Activated CD4-positive, CD25-positive, alpha-beta regulatory T cell (primary cell): ENCODE measurements at places on chromosomes 6 and 20.

DNA sequence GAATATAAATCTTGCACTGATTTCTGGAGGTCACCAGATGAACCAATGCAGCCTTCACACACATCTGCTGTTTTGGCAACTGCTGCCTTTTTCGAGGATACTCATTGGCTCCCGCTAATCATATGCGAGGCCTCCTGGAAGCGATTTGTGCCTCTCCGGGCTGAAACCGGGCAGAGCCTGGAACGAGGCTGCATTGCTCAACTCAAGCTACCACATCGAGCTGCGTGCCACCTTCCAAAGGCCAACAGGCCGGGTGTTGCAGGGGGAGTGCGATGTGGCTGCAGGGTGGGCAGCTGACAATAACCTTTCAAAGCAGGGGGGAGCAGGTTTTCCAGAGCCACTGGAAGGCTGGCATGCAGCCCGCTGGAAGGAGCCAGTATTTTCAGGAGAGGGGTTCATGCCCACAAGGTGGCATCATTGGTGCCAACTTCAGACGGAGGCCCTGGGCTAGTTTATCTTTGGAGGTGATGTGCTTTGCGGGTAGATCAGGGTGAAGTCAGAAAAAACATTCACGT, 122.6 kb upstream of the IFNGR1 start:
- peak; percentile 15 for DNase-seq

DNA sequence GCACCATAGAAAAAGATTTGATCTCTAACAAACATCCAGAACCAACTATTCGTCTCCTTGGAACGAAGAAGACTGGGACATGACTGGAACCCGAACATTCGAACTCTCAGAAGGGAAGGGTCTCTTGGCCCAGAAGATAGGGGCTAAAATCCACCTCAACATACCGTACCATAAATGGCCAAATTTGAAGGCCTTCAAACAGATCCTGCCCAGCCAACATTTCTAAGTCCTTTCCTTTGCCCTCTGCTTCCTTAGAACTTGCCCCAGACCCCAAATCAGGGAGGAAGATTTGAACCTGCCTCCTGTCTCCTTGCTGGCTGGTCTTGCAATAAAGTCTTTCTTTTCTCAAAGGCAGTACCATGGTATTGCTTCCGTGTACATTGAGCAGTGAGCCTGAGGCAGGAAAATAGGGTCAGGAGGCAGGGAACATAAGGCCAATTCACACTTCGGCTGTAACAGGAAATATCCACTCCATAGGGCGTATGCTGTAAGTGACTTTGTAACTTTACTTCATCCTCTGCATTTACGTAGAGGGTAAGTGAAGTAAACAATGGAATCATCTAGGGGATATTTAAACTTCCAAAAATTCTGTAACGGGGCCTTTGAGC, 1.8 kb upstream of the PXDC1 start:
- no peak for DNase-seq

DNA sequence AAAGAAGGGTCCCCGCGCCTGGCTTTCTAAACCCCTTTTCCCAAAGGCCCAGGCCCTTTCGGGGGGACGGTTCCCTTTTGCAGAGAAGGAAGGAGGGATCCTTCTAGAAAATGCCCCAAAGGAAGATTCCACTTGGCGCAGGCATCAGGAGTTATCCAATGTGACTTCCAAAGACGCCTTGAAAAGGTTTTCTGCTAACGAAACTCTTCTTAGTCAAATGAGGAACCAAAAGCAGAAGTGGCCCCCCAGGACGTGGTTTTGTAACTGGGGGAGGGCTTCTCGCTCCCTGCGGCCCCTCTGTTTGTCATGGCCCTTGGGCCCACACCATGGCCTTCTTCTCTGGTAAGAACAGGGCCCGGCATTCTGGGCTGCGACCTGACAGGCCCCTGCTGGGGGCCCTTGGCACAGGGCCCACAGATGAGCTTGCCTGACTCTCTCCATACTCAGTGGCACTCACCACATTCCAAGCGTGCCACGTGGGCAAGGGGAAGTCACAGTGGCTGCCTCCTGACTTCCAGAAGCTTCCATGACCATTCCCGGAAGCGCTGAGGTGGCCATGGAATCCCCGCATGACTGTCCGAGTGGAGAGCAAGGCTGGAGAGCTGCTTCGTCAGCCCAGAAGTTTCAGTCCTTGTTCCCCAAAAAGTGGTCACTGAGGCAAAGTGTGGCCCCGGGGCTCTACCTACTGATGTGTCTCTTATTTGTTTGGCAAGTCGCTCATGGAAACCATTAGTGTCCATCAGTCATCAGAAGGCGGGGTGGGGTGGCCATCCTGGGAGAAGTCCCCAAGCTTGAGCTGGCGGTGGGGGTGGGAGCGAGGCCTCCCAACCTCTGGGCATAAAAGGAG, 834 bp upstream of the CTSZ start:
- no peak for DNase-seq

GRCh38 chr20:8231038-8231437, 99.0 kb downstream of the PLCB1 start:
- no peak for DNase-seq

DNA sequence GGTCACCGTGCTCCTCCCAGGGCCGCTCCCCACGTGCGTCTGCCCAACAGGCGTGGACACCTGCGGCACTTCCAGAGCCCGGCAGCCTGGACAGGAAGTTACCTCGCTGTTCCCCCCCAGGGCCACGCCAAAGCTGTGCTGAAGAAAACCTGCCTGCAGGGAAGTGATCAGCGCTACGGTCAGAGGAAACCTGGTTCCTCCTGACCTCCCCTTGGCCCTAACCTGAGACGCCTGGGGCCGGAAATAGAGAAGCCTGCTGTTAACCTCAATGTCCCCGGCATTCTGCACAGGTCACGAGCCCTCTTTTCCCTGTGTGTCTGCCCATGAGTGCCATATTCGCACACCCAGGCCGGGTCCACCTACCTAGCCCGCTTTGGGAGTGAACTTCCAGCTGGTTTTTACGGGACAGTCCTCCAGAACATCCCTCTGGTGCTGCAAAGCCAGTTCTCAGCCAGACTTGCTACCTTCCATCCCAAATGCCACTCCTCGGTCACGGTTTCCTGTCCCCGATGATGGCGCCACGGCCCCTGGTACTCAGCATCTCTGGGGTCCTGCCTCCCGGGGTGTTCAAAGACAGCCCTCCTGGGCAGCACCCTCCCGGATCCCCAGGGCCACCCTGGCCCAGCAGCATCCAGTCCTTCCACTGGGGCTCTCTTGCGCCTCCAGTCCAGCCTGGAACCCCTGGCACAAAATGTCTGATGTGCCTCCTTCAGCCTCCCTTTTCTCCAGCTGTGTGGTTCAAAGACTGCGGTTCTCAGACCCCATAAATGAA, 12.0 kb upstream of the IRF4 start:
- DNase-seq = no peak

DNA sequence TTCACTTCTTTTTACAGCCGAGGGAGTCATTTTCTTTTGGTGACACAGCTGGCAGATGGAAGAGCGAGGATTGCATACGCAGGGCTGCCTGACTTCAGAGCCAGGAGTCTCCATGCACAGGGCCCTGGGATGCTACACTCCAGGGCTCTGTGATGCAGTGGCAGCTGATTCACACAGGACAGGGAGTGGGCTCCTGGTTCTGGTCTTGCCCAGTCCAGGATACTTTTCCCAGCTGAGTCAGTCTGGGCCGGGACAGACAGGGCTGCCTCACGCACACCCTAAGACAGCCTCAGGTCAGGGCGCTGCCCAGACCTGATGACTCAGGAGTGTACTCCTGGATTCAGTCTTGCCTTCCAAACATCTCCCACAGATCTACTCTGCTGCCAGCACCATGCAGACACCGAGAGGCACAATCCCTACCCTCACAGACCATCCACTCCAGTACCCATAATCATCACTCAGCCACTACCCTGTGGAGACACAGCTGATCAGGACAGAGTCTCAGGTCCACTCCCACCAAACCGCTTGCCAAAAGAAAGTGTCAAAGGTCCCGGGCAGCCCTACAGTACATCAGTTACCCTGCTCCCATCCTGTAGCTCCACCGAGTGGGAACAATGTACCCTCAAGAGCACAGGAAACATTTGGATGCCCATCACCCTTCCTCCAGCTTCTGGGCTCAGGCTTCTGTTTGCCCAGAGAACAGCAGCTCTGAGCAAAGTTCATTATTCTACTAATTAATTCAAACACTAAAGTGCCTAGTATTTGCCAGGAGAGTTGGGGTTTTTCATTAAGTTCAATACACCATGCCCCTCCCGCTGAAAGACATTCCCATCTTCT, 11.5 kb downstream of the SDC4 start:
- DNase-seq = no peak

DNA sequence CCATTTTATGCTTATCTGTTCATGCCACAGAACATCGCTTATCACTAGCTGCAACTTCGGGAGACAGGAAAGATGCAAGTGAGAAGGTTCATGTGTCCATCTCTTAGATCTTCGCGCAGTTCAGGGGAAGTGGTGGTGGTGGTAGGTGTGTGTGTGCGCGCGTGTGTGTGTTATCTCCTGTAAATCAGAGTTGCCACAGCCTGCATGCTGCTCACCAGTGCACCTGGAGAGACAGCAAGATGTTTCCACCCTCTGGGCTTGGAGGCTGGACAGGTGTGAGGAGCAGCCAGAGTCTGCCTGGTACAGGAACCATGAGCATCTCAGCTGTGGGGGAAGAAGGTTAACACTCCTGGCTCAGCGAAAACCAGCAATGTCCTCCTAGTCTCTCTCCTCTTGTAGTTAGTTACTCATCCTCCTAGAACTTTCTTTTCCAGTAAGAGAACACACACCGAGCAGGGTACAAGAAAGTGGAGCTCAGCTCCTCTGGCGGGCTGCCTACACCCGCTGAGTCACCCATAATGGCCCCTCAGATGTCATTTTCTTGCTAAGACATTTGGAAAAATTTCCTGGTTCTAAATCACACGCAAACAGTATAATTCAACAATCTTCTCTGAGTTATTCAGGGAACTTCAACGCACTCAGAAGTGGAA, 5.1 kb upstream of the TUBB1 start:
- no peak for DNase-seq

- DNase-seq = no peak
Measured at GRCh38 chr6:108068618-108069017, 5.9 kb downstream of the OSTM1 start.

- DNase-seq = no peak
Measured at GRCh38 chr6:146904596-146904995, 299.6 kb upstream of the STXBP5 start.

- no peak for DNase-seq
Measured at GRCh38 chr6:55897346-55897745, 22.0 kb upstream of the BMP5 start.

DNA sequence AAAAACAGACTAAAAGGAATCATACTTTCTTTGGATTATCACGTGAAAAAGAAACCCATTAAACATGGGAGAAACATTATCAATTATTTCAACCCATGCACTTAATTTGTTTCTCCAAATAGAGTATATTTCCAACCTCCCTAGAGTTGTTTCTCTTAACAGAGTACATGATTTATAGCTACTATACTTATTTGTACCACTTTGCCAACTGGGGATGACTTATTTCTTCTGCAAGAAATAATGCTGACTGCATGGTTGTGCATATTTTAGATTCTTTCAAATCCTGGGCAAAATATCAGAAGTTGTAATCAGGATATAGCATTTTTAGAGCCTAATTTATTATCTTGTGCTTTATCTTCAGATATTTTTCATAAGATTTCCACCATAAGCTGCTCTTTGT, 629.1 kb upstream of the EYS start:
- no peak for DNase-seq

DNA sequence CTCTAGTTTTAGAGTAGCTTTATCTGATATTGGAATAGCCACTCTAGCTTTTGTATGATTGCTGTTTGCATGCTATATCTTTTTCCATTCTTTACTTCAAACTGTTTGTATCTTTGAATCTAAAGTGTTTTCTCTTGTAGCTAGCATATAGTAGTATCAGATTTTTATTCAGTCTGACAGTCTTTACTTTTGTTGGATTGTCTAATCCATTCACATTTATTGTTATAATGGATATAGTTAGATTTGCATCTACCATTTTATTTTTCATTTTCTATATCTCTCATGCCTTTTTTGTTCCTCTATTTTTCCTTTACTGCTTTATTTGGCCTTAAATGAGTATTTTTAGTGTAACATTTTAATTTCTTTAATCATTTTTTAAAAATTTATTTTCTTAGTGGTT, 52.1 kb downstream of the PHACTR3 start:
- DNase-seq = no peak

DNA sequence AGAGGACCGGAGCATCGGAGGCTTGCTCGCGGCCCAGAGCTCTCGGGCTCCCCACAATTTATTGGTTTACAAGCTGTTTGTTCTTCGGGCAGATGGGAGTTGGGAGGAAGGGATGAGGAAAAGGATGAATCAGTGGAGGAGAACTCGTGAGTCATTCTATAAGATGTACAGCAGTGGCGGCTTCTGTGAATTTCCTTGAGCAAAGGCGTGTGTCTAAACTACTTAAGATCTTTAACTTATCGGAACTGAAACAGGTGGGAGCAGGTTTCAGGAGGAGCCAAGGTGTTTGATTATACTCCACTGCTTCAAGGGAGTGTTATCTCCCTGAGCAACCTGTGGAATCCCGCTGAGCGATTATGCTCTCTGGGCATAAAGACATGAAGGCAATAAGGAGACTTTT, 50.5 kb upstream of the IBTK start:
- DNase-seq = no peak

DNA sequence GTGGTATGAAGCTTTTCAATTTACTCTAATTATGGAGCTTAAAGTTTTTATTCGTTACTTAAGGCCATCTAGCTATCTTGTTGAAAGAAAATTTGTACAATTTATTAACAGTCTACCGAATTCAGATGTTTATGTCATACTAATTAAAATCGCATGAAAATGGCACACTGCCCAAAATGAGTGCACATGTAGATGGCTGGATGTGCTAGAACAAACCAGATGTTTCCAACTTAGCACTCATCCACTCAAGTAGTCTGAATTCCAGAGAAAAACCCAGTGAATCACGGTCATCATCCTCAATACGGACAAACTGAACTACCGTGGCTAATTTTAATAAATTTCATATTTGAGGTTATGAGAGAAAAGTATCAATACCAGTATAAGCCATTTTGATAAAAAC, 70.4 kb downstream of the COL12A1 start:
- no peak for DNase-seq

DNA sequence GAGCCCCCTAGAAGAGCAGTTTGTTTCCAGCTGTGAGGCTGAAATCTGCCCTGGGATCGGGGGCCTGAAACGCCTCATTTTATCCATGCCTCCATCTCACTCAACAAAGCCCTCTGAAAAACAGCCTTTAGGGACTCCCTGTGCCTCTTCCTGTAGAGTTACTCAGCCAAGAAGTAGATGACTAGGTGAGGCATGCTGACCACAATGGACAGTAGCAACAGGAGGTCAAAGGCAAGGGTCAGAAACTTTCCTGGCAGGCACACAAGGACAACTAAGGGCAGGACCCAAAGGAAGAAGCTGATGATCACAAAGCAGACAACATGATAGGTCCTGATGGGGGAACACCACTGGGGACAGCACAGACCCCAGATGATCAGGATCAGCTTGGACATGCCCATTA, 12.8 kb downstream of the MAS1L start:
- no peak for DNase-seq

GRCh38 chr6:8415913-8416312, 19.4 kb downstream of the SLC35B3 start:
- DNase-seq = no peak
